AG04449 (cell line): ENCODE measurements at places on chromosomes 12 and 14.

DNA sequence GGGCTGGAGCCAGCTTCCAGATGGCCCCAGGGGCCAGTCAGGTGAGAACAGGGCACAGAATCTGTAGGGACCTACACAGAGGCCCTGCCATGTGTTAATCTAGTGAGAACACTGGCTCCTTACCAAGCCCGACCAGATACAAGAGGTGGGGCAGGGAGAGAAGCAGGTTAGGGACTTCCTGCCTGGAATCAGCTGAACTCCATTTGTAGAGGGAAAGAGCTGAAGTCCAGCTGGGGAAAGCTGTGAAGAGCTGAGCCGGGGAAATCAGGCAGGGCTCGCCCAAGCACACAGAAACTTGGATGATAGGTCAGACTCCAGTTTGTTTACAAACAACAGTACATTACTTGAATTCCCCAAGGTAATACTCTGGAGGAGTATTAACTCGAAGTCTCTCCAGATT lies 46.7 kb downstream of the PTGER2 start:
- DNase-seq: no peak

- DNase-seq: no peak
These were observed 151.5 kb downstream of the PRKCH start for GRCh38 chr14:61472801-61473376.

DNA sequence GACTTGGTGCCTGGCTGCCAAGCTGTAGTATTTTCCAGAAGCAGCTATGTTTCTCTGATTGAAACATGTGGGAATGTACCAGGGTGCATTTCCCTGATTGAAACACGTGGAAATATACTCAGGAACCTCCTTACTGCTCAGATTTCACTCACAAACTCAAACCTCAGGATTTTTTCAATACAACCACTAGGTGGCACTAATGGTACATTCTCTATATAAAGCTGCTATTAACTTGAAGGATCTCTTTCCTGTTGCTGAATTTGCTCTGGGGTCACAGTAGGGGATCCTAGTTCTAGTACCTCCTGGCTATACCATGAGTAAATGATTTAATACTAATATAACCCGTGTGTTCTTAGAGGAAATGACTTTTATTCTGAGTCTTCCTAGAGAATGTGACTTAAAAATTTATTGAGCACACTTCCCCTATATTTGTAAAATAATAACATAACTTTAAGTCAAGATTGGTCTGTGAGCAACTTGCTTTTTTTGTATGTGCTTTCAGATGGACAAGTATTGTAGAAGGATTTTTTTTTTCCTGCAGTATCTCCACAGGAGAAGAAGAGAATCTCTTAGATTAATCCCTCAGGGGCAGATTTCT lies 173.8 kb upstream of the MIS18BP1 start:
- no peak for DNase-seq

- DNase-seq: no peak
These were observed 90.2 kb downstream of the LIN7A start for GRCh38 chr12:80847575-80847974.

GRCh38 chr12:24425601-24425970 lies 476.1 kb upstream of the SOX5 start:
- DNase-seq: no peak
